ENCODE measurements at places on chromosomes 3 and 15.

- DNase-seq: no peak
Observed at GRCh38 chr3:8845641-8846040, 76.2 kb upstream of the OXTR start.

GRCh38 chr3:177878957-177879356 is 657.3 kb upstream of the KCNMB2 start:
- no peak for DNase-seq

DNA sequence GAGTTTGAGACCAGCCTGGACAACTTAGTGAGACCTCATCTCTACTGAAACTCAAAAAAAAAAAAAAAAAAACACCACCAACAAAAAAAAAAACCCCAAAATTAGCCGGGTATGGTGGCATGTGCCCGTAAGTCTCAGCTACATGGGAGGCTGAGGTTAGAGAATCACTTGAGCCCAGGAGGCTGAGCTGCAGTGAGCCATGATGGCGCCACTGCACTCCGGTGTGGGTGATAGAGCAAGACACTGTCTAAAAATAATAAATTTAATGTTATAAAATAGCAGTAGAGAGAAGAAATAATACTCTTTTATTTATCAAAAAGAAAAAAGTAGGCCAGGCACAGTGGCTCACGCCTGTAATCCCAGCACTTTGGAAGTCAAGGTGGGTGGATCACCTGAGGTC is 17.4 kb downstream of the RCCD1 start:
- DNase-seq: no peak

DNA sequence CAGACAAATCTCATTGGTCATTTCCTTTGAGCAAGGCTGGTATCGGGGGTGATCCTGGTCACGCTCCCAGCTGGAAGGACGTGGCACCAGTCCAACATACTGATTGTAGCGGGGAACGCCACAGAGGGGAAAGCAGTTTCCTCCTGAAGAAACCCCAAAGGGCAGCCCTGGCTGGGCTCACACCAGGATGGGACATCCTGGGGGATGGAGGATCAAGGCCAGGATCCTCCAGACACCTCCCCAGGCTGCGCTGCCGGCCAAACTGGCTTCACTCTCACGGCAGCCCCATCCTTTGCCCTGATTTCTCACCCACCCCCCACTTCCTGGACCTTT is 36.6 kb downstream of the MUC20 start:
- DNase-seq: no peak

GRCh38 chr3:19149368-19149767 is 1.1 kb downstream of the KCNH8 start:
- no peak for DNase-seq

GRCh38 chr3:194972641-194973040 is 287.0 kb downstream of the FAM43A start:
- no peak for DNase-seq

GRCh38 chr3:141360888-141361598 is 7.3 kb upstream of the ZBTB38 start:
- no peak for DNase-seq
